ENCODE measurements at places on chromosomes 3 and 15. TPM values are rescaled to one million over a fixed set of nuclear protein-coding genes. Genes with fewer than 3 reads are reported as not detected.
A peak's percentile ranks its signal among the peaks of the same experiment; 100 is the strongest.

- DNase-seq = no peak
These were observed 119.2 kb downstream of the CORO2B start for GRCh38 chr15:68697711-68698690.

GRCh38 chr3:183966361-183966791 lies 51.3 kb downstream of the ABCC5 start:
- DNase-seq = no peak

DNA sequence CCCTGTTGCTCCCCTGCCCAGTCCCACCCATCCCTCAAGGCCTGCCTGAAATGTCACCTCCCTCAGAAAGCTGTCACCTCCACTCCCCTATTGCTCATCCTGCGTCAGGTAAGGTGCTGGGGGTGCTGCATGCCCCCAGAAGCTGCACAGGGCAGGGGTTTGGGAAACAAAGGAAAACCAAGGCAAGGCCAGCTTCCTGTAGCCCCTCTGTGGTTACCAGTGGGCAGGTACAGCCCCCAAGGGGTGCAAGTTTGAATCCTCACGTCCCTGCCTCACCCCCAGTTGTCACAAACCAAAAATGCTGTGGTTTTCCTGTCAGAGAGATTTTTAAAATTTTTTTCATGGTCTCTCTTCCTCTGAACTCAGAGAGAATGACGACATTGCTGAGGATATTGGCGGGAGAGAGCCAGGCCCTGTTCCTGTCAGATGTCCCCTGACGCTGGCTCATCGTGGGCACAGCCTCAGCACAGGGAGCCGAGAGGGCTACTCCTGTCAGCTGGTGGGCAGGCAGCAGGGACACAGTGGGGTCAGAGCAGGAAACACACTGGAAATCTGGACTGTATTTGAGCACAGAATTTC lies 27.0 kb downstream of the PSTPIP1 start:
- DNase-seq = peak; percentile 62

DNA sequence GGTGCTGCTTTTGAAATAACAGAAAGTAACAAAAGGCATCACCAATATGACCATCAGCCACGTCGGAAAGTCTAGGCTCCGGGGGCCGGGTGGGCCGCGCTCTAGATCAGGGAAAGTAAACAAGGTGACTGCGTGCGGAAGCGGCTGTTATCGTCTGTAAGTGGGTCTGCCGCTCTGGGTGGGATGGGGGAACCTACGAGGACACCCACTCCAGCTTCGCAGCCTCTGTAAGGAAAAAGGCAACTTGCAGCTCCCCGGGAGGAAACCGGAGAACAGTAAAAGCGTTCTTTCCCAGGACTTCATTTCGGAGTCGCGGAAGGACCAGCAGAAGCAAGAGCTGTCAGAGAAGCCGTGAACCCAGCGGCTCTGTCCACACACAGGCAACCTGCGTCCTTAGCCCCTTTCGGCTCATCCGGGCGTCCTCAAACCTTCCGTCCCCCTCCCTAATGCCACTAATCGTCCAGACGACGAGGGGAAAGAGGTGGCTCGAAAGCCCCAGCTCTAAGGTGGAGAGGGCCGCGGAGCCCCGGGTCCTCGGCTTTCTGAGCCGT lies 461 bp downstream of the XRN1 start:
- peak; percentile 53 for DNase-seq

GRCh38 chr15:89168316-89168833 lies 53.0 kb downstream of the RLBP1 start:
- no peak for DNase-seq

- DNase-seq = peak; percentile 78
These were observed 1.1 kb upstream of the PIK3CA start for GRCh38 chr3:179146911-179147513.

DNA sequence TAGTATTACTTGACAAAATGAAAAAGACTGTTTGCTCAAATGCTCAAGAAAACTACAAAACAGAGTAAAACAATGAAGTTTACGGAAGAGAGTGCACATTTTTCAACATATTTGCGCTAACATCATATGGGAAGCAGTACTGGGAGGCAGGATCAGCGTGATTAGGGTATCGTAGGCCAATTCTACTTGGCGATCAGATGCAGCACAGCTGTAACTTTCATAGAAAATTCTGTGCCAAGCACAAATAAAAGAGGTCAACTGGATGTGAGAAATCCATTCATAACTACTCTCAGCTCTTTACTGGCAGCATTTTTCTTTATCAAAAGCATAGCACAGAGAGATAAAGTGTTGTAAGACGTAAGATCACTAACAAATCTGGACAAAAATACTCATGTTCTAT lies 1196.3 kb upstream of the GBE1 start:
- no peak for DNase-seq

DNA sequence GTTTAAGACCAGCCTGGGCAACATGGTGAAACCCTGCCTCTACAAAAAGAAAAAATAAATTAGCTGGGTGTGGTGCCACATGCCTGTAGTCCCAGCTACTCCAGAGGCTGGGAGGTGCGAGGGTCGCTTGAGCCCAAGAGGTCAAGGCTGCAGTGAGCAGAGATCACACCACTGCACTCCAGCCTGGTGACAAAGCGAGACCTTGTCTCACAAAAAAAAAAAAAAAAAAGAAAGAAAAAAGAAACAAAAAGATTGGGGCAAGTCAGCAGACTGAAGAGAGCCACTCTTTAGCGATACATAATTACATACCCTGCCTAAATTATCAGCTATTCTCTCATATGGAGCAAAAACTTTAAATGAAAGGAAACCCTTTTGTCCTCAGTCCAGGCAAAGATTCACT lies 53.6 kb upstream of the MAP3K13 start:
- DNase-seq = no peak

GRCh38 chr3:64518950-64519349 lies 168.8 kb downstream of the ADAMTS9 start:
- no peak for DNase-seq

GRCh38 chr3:187080799-187081450 lies 58.4 kb downstream of the RPL39L start:
- no peak for DNase-seq

DNA sequence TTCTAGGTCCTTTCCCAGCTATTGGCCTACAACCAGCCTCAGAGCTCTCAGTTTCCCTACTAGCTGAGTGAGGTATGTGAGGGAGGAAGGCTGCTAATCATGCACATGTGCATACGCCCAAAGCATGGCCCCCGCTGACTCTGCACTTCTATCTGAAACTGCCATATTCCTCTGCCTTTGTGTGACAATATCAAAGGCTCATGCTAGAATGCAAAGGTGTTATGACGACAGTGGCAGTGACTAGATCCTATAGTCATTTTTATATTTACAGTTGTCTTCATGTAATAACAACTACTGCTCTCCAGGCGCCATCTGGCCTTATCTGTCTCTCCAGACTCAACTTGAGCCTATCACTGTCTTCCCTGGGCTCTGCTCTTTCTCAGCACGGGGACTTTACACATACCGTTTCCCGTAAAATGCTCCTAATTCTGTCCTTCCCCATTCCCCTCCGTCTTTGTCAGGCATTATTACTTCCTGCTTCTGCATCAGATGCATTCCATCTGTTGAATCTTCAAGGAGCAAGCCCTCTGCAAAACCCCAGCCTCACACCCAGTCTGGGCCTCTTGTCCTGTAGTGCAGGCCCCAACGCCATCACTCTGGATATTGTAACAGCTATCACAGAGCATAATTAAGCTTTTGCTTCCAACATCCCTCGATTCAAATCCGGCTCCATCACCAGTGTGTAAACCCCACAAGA lies 102.5 kb downstream of the PDCD6IP start:
- no peak for DNase-seq

- DNase-seq = no peak
These were observed 55.4 kb upstream of the POLG start for GRCh38 chr15:89389841-89390603.

- no peak for DNase-seq
These were observed 104.2 kb upstream of the TGFBR2 start for GRCh38 chr3:30502051-30502741.

DNA sequence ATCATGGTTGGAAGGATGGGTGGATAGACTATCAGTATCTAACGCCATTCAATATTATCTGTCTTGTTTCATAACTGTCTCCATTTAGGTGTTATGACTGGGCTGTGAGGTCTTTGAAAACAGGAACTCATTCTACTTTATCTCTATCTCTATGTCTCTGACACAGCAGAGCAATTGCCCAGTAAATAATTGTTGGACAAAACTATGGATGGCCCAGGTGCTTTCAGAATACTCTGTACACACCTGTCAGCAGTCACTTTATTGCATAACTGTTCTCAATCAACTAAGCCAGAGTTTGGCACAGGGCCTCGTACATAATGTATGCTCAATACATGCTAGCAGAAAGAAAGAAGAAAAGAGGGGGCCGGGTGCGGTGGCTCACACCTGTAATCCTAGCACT lies 210.3 kb downstream of the OPA1 start:
- DNase-seq = no peak

GRCh38 chr3:111210866-111211564 lies 139.4 kb downstream of the NECTIN3 start:
- no peak for DNase-seq

DNA sequence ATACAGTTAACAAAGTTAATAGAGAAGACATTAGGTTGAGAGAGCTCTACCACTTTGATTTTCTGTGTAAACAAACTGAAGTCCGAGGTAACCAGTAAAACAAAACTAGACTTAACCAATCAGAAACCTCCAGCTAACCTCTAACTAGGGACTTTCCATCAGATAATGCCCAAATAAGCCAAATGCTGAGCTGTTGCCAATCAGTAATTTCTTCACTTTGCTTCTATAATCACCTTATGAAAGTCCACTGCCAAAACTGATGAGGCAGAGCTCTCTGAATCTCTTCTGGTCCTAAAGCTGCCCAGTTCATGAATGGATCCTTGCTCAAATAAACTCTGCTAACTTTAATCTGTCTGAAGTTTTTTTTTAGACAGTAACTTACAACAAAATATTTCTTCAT lies 448.0 kb upstream of the NECTIN3 start:
- DNase-seq = peak; percentile 2

DNA sequence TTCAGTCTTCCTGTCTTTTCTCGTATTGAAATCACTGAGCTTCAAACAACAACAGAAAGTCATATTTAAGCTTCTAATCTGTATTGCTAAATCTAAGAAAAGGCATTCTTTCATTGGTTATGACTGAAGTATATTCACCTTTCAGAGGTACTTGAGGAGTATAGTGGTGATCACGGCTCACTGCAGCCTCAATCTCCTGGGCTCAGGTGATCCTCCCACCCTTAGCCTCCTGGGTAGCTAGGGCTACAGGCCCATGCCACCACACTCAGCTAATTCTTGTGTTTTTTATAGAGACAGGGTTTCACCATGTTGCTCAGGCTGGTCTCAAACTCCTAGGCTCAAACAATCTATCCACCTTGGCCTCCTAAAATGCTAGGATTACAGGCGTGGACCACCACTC lies 38.7 kb downstream of the WDR49 start:
- no peak for DNase-seq

GRCh38 chr3:22685597-22685996 lies 517.5 kb upstream of the UBE2E2 start:
- no peak for DNase-seq

GRCh38 chr15:100186366-100186765 lies 155.4 kb downstream of the ADAMTS17 start:
- DNase-seq = no peak

- no peak for DNase-seq
These were observed 57.7 kb upstream of the RASGRP1 start for GRCh38 chr15:38622304-38622703.

DNA sequence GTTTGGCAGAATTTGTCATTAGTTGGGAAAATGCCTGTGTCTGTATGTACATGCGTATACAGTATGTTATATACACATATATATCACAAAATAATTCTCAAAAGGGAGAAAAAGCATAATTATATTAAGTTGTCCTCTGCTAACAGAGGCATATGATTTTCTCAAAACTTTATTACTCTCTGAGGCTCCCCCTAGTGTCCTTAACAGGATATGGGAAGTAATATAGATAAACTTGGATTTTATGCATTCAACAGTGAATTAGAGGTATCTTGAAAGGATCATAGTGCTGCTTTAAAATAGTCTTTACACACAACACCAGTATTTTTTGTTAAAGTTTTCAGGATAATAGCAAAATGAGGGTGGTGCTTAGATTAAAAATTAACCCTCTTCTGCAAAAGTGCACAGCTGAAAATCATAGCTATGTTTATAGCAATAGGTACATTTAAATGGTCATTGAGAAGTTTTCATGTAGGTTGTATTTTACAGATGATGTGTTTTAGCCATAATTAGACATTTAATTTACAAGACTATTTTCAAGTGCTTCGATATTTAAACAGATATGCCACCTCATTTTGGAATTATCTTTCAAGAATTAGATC lies 454.0 kb upstream of the ROBO2 start:
- DNase-seq = no peak

GRCh38 chr3:9779721-9780457 lies 10.1 kb upstream of the CAMK1 start:
- peak; percentile 31 for DNase-seq

GRCh38 chr3:80870476-80871041 lies 890.9 kb downstream of the GBE1 start:
- DNase-seq = no peak

- DNase-seq = no peak
These were observed 61.4 kb downstream of the IGF2BP2 start for GRCh38 chr3:185763347-185764005.

DNA sequence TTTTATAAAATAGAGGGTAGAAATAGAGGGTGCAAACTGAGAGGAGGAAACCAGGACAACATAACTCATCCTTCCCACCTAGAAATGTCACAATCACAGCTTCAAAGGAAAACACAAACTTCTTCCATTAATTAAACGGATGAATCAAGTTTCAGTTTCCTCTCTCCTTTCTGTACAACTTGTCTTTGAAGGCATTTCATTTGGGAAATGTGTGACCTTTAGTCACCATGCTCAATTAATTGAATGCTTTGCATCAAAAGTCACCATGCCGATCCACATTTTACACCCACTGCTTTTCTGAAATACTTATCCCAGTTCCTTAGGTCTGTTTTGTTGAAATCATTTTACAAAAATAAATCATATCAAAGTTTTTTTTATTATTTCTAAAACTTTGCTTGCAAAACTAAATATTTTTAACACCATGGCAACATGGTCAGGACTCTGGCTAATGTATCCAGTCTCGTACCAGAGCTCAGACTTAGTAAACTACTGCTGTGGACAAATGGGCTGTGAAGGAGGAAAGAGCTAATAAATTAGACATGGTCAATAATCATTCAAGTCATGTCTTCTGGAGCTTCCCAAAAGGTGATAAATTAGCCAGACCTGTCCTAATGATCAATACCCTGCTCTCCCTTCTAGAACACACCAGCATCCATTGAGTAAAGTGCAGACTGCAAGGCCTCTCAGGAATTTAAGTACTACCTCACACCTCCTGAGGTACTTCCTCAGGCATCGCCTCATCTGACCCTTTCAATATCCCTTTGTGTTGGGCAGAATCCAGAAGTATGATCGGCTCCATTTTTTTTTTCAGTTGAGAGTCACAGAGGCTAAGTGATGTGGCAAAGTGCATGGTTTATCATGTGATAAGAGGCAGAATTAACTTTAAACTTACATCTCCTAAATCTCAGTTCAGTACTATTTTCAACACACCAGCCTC lies 161.3 kb downstream of the GREM1 start:
- DNase-seq = no peak

The RAB7A gene
- 141 TPM for total RNA-seq

The GLDN gene
- not detected for total RNA-seq

The SPATA12 gene
- total RNA-seq = not detected

The MEX3B gene
- 1.6 TPM for total RNA-seq

The CLDN18 gene
- not detected for total RNA-seq

The IQGAP1 gene
- 128 TPM for total RNA-seq

The GPR62 gene
- not detected for total RNA-seq

The WNT7A gene
- 18.0 TPM for total RNA-seq

The PPP2R3A gene
- 0.25 TPM for total RNA-seq

The SH3GL3 gene
- not detected for total RNA-seq

The KLHL6 gene
- total RNA-seq = 56.1 TPM

The TP63 gene
- 0.55 TPM for total RNA-seq

The SH2D7 gene
- not detected for total RNA-seq

The CPN2 gene
- total RNA-seq = not detected

The CCDC54 gene
- total RNA-seq = not detected

The CMSS1 gene
- total RNA-seq = 20.5 TPM
